ENCODE measurements at places on chromosomes 7 and 10. TPM values are rescaled to one million over a fixed set of nuclear protein-coding genes. Genes with fewer than 3 reads are reported as not detected.

DNA sequence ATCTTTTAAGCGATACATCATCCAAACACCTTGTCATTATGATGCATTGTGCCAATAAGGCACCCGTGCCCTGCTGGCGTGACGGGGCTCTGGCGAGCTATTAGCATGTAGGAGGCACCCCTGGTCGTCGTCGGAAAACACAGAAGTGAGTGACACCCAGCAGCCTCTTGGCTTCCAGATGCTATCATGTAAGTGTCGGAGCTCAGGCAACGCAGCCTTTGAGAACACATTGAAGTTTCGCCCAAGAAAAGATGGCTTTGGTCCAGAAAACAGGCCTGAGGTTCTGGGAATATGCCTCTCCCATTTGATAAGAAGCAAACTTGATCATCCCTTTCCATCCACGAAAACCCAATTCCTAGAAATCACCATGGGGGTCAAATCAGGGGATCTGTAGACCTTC lies 555.3 kb downstream of the GALNT17 start:
- peaks cover 10% of the 10 kb centered on the region for H3K36me3 ChIP-seq
- H3K27me3 ChIP-seq, result peaks cover 2% of the 10 kb centered on the region
- H3K4me3 ChIP-seq, result no peak overlapping the region
- no peak for DNase-seq
- no peaks in the 10 kb centered on the region for H3K4me1 ChIP-seq

DNA sequence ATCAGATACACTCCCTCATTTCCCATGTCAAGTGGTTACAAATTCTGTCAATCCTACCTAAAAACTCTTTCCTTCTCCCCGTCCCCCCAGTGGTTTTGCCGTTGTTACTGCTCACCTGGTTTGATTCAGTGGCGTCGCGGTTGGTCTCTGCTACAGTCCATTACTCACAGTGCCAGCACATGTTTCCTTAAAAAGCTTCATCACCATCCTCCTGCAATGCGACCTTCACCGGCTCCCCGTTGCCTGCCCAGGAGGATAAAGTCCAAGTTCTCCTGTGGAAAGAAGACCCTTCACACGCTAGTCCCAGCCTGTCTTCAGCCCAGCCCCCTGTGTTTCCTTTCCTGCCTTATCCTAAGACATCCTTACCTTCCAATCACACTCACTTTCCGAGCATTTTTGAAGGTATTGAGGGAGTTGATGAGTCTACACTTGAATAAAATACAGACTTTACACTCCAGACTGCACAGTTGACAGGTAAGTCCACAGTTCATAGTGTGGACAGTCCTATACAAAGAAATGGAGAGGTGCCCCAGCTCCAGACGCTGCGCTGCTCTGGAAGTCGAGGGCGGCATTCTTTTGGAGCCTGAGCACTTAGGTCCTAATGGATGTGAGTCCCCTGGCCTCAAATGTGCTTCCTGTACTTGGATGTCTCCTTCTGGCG lies 3.4 kb upstream of the LARP4B start:
- peaks cover 8% of the 10 kb centered on the region for H3K36me3 ChIP-seq
- peaks cover 12% of the 10 kb centered on the region for H3K4me1 ChIP-seq
- H3K27ac ChIP-seq, result no peak overlapping the region
- no peak for DNase-seq
- no peak overlapping the region for H3K4me3 ChIP-seq
- H3K27me3 ChIP-seq, result no peaks in the 10 kb centered on the region

- no peak overlapping the region for H3K4me3 ChIP-seq
- no peak for DNase-seq
- no peaks in the 10 kb centered on the region for H3K27me3 ChIP-seq
- peaks cover 42% of the 10 kb centered on the region for H3K36me3 ChIP-seq
These were observed 3.8 kb downstream of the WDR91 start for GRCh38 chr7:135207406-135208101.

DNA sequence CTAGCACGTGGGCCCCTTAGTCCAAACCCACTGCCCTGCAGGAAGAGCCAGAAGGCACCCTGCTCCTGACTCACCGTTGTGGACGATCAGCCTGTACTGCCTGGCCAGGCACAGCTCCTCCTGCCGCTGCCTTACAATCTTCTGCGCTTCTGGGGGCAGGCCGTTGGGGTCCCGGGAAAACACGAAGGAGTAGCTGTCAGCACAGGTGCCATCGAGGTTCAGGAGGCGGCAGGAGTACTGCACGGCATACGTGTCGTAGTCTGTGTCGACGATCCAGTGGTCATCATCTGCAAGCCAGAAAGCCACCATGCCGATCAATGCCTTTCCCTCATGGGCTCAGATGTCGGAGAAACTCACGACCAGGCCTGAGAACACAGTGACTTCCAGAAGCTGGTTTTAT lies 7.3 kb downstream of the RBP4 start:
- no peaks in the 10 kb centered on the region for H3K36me3 ChIP-seq
- no peak for DNase-seq
- peaks cover 38% of the 10 kb centered on the region for H3K27me3 ChIP-seq
- no peak overlapping the region for H3K27ac ChIP-seq
- H3K4me3 ChIP-seq, result no peak overlapping the region
- H3K4me1 ChIP-seq, result no peaks in the 10 kb centered on the region

DNA sequence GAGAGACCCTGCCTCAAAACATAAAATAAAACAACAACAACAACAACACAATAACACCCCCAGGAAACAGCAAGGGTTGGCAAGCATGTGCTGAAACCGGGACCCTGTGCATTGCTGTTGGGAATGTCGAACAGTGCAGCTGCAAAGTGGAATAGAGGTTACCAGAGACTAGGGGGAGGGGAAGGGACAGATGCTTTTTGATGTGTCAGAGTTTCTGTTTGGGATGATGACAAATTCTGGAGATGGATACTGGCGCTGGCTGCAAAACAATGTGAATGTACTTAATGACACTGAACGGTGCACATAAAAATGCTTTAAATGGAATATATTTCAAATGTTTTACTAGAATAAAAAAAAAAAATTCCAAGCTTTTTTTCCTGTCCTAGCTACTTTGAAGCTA lies 241.8 kb downstream of the TEX36 start:
- H3K27me3 ChIP-seq, result peaks cover 11% of the 10 kb centered on the region
- H3K36me3 ChIP-seq, result no peaks in the 10 kb centered on the region
- no peak overlapping the region for H3K27ac ChIP-seq
- H3K4me3 ChIP-seq, result no peak overlapping the region

DNA sequence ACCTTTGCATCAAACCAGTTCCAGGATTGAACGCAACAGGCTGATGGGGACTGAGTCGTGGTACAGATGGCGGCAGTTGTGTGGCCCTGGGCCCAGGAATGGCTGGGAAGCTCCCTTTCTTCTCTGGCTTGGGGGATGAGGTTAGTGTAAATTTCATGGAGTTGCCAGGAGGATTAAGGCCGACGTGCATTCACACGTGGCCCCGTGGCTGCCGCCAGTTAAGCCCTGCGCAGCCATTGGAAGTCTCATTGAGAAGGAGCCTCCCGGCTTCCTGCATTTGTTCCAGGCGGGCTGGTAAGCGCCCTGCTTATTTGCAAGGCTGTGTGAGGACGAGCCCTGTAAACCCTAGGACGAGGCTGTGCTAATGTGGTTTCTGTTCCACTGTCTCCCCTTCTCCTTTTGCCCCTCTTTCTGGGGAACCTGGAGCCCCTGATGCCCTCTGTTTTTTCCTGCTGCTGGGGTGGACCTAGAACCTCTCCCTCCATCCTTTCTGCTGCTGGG lies 174.7 kb upstream of the TNRC18 start:
- H3K36me3 ChIP-seq, result peaks cover 19% of the 10 kb centered on the region
- peaks cover 34% of the 10 kb centered on the region for H3K4me1 ChIP-seq
- H3K4me3 ChIP-seq, result peak overlapping the region; percentile 79
- no peak for DNase-seq
- peak overlapping the region; percentile 94 for H3K27ac ChIP-seq

DNA sequence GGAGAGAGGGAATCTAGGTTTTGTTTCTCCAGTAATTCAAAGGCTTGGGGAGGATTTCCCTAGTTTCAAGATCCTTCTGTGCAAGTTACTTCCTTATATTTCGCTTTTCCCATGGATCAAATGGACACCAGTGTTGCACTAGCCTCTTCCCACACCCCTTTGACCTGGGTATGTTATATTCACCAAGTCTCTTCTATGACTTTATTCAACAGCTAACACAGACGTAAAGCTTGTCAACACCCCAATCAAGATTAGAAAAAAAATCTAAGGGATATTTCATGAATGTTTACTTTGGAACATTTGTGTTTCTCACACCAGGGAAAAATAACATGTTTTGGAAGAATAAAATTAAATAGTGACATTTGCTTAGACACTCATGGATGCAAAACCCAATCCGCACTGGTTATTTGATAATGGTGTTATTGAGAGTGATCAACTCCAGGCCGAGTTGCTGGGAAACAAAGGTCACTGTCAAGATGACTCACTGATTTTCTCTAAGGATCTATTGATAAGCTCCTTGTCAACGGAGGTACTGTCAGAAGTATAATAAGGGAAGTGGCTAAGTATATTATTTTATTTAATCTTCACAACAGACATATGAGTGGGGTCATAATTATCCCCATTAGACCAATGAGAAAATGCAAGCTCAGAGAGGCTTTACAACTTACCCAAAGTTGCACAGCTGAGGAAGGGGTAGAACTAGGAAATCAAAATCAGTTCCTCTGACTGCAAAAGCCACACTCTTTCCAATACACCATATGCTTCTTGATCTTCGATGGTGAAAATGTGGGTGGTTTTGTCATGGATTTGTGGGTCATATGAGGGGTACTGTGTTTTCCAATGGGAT lies 52.2 kb downstream of the CREB3L2 start:
- H3K27me3 ChIP-seq, result no peaks in the 10 kb centered on the region
- H3K4me1 ChIP-seq, result peaks cover 56% of the 10 kb centered on the region
- no peak overlapping the region for H3K27ac ChIP-seq
- peaks cover 36% of the 10 kb centered on the region for H3K36me3 ChIP-seq
- DNase-seq, result no peak
- no peak overlapping the region for H3K4me3 ChIP-seq

DNA sequence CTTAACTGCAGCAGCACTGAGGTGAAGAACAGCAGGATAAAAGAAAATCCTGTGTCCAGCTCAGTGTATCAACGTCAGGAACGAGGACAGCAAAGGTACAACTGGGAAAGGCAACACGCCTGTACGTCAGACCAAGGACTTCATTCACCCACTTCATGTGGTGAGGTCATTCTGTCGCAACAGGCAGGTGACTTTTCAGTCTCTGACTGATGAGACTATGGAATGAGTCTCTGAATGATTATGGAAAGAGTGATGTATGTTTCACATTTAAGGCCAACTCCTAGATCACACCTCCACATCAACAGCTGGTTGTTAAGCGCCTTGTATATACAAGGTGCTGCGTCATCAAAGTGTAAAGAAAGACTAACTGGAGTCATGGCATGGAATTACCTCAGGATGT lies 297.6 kb upstream of the SP8 start:
- no peak overlapping the region for H3K4me3 ChIP-seq
- H3K36me3 ChIP-seq, result 0 out of 2 replicates have a peak, but pooled peaks cover 4% of the 10 kb centered on the region
- no peaks in the 10 kb centered on the region for H3K27me3 ChIP-seq
- DNase-seq, result no peak
- no peak overlapping the region for H3K27ac ChIP-seq

GRCh38 chr7:142172932-142173331 lies 61.4 kb downstream of the MGAM2 start:
- no peak overlapping the region for H3K4me3 ChIP-seq
- no peak for DNase-seq
- H3K36me3 ChIP-seq, result peaks cover 5% of the 10 kb centered on the region
- H3K27me3 ChIP-seq, result no peaks in the 10 kb centered on the region
- no peaks in the 10 kb centered on the region for H3K4me1 ChIP-seq

GRCh38 chr7:91140286-91140685 lies 123.9 kb upstream of the FZD1 start:
- H3K27ac ChIP-seq, result no peak overlapping the region
- H3K27me3 ChIP-seq, result no peaks in the 10 kb centered on the region
- DNase-seq, result no peak
- peaks cover 8% of the 10 kb centered on the region for H3K4me1 ChIP-seq

DNA sequence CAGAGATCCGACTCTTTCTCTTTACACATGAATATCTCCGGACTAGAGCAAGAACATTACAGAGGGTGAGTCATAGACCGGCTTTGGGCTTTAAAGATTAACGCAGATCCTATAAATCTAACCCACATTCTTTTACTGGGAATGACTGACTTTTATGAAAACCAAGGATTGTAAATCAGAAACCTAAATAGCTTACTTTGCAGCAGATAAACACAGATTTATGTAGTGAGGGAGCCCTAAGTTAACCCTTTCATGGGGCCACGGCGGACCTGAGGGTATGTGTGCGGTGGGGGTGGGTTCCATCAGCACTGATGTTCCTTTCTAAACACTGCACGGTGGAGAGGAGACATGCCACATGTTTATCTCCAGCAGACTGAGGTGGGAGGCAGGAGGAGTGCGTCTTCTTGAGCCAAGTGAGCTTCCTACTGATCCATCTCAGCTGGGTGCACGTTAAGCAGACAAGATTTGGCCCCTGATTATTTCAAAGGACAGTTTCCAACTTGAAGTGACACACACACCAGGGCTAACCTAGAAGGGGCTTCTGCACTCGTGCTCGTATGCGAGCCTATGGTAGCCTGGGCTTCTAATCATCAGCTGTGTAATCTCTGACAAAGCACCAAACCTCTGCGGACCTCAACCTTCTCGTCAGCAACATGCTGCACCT lies 127.6 kb downstream of the WDR11 start:
- H3K27ac ChIP-seq, result no peak overlapping the region
- DNase-seq, result peak; percentile 12
- H3K4me1 ChIP-seq, result no peaks in the 10 kb centered on the region
- no peak overlapping the region for H3K4me3 ChIP-seq
- H3K27me3 ChIP-seq, result peaks cover 2% of the 10 kb centered on the region

- peak overlapping the region; percentile 97 for H3K27ac ChIP-seq
- peaks cover 2% of the 10 kb centered on the region for H3K27me3 ChIP-seq
These were observed 9.3 kb upstream of the TMEM270 start for GRCh38 chr7:73851410-73852338.

DNA sequence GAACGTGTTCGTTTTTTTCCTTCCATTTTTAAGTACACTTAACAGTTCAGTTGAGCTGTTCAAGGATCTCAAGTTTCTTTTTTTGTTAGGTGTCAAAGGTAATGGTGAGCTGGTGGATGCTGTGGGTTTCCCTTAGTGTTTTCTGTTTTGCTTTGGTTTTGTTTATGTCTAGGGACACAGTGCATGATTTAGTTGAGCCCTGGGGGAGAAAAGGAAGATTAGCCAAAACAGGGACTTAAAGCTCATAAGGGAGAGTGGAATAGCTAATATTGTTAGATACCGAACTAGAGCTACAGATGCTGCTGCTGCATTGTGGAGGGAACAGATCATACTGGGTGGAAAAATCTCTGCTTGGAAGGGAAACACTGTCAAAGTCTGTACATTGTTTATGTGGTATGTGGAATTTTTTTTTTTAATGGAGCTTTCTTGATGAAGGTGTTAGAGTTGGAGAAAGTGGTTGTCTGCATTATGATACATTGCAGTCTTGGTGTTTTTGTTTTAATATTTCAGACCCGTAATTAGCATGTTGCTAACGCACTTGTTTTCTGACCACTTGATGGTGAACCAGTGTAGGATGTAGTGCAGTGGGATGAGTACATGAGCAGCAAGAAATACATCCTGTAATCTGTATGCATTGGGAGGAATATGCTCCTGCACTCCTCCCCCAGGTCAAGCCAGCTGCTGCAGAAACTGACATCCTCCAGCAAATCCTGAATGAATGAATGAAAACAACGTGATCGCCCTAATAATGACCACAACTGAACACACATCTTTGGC lies 2.1 kb downstream of the GLCCI1 start:
- H3K4me1 ChIP-seq, result peaks cover 34% of the 10 kb centered on the region
- no peak overlapping the region for H3K4me3 ChIP-seq
- H3K27me3 ChIP-seq, result no peaks in the 10 kb centered on the region

The KEL gene
- total RNA-seq, result not detected

The TDRD1 gene
- not detected for total RNA-seq

The STEAP2 gene
- total RNA-seq, result 12.8 TPM

The GPR26 gene
- not detected for total RNA-seq

The CDCA7L gene
- total RNA-seq, result 31.3 TPM

The ZNF727 gene
- total RNA-seq, result not detected

Data from HFFc6 (cell line).